SK-N-SH treated with all-trans-retinoic acid at 6 μM for 48 hours (cell line): ENCODE measurements at places on chromosomes 7 and 10.

- no peak for ATAC-seq
These were observed 178.3 kb upstream of the PRR15 start for GRCh38 chr7:29385214-29385814.

DNA sequence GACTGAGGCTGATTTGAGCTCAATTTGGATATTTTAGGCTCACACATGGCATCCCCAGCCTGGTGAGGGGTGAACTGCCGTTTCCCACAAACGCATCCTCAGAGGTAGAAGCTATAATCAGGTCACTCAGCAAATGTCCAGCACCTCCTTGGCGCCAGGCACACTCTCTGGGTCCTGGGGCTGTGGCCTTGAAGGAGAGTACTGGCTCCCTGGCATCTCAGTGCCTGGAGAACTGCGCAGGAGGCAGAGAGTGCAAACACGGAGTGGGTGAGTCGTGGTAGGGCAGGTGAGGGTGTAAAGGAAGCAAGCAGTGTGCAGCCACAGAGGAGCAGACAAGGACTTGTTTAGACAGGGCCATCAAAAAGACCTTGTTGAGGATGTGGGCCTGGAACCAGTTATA lies 224.0 kb upstream of the ZNF32 start:
- ATAC-seq, result no peak

GRCh38 chr10:58017719-58018367 lies 249.9 kb downstream of the IPMK start:
- peak; percentile 66 for ATAC-seq

DNA sequence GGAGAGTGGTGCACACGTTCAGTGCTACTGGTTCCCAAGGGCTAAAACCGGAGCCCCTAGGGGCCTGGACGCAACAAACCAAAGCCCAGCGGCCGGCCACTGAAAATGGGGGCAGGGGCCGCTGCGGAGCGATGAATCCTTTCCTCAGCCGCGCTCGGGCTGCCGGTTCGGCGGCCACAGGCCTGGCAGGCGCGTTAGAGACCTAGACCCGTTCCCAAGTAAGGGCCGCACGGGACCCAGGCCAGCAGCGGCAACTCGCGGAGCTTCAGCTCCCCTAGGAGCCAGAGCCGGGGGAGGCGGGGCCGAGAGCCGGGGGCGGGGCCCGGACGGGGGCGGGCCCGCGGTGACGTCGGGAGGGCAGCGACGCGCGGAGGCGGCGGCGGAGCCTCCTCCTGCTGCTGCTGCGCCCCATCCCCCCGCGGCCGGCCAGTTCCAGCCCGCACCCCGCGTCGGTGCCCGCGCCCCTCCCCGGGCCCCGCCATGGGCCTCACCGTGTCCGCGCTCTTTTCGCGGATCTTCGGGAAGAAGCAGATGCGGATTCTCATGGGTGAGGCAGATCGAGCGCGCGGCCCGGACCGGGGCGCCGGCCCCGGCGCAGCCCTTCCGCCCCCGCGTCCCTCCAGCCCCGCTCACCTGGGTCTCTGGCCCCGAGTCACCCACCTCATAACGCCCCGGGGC lies at the start of gene ARF5:
Gene ARF5, plus strand, starts transcription at position 393 of the 678 bp plus-strand sequence. Its CDS starts 88 bp downstream, at position 481.
- ATAC-seq, result peak; percentile 78

DNA sequence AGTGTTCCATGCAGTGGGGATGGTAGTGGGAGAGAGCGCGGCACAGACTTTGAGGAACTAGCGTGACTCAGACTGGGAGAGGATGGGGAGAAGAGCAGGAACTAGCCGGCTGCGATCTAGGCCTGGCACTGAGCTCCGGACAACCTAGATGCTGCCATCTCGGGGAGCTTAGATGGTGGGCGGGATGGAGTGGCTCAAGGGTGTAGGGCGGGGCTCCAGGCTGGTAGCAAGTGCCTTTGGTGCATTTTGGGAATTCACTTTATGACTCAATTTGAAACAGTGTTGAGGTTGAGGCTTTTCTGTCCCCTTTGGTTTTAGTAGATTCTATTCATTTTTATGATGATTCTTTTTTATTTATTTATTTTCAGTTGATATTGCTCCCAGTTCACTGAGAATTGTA lies 185.3 kb upstream of the GPR26 start:
- no peak for ATAC-seq

DNA sequence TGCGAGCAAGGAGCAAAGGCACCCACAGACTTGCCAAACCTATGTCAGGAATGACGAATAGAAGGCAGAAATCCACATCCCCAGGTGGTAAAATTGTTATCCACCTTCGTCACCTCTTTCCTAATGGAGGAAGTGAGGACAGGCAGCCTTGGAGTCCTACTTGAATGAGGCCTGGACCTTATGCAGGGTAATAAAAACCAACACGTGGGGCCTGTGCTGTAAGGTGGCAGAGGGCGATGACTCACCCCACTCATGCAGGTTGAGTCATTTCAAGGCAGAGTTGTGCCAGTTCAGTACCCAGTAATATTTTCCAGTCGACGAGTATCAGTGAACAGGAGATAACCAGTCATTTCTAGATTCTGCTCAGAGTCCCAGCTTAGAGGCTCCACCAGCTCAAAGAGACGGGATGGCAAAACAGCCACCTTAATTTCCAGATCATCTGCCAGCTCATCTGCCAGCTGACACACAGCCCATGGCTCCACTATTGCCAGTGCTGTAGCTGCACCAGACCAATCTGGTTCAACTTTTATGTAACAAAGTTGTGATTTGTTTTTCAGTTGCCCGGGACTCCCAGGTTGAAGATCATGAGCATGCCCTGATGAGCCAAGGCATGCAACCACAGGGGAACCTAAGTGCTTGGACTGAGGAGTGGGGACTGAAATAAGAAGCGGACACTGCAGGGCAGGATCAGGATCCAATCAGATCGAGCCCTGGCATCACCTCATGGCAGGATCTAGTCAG lies 176.2 kb upstream of the ITGB1 start:
- peak; percentile 85 for ATAC-seq

GRCh38 chr10:3714967-3715366 lies 70.0 kb downstream of the KLF6 start:
- ATAC-seq, result no peak

DNA sequence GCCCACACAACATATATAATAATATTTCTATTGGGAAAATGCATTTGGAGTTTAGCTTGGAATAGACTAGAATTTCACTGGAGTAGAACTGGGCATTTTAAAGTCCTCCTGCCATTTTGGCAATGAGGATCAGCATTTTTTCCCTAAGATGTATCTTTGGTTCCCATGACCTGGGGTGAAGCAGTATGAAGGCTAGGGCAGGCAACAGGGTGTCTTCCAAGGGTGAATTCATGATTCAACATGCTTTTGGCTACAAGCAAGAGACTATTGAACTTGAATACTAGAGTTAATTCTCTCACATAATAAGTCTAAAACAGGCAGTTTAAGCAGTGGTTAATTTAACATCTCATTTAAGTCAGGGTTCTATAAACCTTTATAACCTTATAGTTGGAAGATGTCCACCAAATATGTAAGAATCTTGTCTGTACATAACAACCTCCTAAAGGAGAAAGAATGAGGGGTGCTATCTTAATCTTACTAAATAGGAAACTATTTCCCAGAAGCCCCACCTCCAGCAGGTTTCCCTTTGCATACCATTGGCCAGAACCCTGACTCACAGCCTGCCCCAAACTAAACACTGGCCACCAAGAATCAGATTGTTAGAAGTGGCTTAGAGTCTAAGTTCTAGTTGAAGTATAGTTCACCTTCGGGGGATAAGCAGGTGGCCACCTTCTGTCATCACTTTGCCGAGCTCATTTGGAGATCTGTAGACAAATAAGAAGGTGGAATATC lies 96.0 kb upstream of the PRPS1L1 start:
- ATAC-seq, result no peak

DNA sequence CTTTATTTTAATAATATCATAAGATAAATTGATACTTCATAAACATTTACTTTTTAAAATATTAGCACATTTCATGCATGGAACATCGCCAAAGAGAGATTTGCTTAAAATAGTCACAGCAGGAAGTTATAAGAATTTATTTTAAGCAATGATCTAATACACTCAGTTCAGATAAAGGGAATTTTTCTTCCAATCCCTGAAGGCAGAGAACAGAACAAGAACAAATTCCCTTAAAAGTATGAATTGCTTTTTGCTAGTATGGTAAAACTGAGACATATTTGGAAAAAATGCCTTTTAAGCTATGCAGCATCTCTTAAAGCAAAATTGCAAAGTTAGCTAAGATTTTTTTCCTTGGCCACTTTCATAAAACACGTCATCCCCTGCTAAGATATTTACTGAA lies 91.0 kb downstream of the SEMA3D start:
- no peak for ATAC-seq

- peak; percentile 57 for ATAC-seq
These were observed 74.7 kb upstream of the PLPP4 start for GRCh38 chr10:120382360-120382759.

DNA sequence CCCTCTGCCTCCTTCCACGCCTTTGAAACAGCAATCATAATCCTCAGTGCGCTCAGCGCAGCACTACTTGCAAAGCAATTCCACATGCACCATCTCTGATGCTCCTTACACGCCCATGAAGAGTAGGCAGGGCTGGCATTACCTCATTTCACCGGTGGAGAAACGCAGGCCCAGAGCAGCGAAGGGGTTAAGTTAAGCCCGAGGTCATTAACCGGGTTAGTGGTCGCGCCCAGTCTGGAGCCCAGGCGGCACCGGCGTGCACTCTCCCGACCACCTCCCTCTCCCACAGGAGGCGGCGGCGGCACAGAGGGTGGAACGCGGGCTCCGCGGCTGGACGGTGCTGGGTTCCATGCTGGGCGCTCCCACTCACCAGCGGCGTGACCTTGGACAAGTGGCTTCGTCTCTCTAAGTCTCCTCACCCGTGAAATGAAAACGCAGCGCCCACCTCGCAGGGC lies 515 bp downstream of the FASTK start:
- ATAC-seq, result peak; percentile 28

DNA sequence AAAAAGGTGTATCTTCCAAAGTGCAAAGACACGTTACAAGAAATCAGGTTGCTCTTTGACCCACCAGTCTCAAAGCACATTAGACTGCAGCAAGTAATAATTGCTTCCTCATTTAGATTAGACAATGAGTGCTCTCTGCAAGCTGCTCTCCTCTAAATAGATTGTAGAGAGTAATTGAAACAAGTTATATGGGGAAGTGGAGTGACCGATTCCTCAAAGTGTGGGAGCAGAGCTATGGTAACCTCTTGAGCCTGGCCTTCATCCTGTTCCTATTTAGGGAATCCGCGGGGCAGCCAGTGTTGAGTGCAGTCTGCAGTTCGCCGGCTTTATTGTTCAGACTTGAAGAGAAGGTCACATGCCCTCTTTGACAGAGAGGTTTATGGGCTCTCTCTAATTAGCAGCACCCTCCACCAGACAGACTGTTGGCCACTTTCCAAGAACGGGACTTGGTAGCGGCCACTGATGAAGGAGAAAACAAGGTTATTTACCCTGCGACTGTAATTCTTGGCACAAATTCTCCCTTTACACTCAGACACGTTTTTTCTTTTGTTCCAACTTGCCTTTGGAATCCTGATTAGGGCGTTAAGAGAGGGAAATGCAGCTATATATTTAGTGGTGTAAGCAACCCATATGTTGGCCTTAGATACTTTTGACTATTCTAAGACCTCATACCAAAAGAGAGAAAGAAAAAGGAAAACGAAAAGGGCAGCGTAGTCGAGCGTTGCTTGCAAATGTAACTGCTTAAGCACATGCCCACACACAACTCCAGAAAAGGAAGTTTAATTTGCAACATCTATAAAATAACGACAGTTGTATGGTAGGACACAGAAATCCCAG lies 107.5 kb downstream of the REEP3 start:
- peak; percentile 24 for ATAC-seq

DNA sequence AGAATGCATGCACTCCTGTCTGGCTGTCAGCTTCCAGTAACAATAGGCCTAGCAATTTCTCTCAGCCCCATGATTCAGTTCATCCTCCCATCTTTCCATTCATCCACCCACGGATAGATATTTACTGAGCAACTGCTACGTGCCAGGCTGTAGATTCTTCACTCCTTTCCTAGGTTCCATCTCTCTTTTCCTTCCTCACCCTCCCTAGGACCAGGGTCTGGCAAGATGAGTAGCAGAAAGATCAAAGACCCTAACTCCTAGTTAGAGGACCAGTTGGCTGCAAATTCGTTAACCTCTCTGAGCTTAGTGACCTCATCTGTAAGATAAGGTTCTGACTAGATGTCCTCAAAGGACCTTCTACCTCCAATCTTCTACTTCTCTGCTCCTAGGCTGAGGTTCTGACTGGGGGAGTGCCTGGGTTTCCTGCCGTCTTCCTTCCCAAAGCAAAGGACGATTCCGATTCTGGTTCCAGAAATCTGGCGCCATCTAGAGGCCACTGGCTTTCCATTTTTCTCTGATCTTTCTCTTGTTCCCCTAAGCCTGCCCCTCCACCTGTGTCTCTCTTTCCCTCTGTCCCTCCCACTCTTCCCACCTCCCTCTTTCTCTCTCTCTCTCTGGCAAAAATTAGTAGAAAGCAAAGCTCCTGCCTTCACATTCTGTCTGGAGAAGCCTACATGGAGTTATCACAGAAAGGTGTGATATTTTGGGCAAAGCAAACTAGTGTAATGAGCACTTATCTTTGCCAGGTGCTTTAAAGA lies 26.2 kb downstream of the TBATA start:
- ATAC-seq, result peak; percentile 82

GRCh38 chr7:44408596-44408995 lies 81.9 kb downstream of the NUDCD3 start:
- peak; percentile 54 for ATAC-seq

DNA sequence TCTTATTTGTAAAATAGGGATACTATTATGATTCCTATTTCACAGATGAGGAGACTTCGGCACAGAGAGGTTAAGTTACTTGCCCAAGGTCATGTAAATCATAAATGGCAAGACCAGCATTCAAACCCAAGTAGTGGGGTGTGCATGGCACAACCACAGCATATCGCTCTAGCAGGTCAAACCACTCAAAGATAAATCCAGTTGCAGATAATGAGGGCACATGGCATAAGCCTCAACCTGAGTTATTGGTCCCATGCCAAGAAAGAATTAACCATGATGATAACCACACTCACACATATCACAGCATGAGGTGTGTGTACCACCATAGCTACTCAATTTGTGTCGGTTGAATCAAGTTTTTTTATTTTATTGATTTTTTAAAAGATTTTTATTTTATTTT lies 180.5 kb downstream of the CREB5 start:
- no peak for ATAC-seq

DNA sequence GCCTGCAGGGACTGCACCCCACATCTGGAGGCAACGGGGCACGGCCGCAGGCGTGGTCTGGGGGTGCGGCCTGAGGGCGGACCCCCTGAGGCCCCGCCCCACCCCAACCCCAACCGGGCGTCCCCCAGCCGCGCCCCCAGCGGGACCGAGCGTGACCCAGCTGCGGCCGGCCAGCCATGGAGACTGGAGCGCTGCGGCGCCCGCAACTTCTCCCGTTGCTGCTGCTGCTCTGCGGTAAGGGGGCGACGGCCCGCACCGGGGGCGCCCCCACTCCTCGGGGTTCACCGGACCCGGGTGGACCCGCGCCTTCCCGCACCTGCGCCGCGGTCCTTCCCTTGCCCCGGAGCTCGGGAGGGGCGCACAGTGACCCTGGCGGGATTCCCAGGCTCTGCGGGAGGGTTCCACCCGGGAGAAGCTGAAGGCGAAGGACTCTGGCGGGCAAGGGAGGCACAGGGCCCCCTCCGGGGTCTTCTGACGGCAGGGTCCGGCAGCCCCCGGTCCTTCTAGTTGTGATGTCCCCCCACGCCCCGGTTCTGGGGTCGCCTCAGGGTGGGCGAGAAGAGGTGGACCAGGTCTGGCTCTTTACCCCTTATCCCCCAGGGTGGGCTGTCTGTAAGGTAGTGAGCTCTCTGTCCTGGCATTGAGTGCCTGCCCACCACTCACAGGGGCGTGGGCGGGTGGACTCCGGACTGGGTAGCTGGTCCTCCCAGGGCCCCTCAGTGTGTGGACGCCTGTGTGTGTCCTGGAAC lies at the start of gene RAMP3:
Gene RAMP3, plus strand, starts transcription at position 139 of the 749 bp plus-strand sequence. Its CDS starts 38 bp downstream, at position 177.
- ATAC-seq, result no peak
